EH (cell line): ENCODE measurements at places on chromosomes 5 and 9.

- no peak for DNase-seq
Measured at GRCh38 chr5:149170299-149170698, 29.0 kb downstream of the ABLIM3 start.

DNA sequence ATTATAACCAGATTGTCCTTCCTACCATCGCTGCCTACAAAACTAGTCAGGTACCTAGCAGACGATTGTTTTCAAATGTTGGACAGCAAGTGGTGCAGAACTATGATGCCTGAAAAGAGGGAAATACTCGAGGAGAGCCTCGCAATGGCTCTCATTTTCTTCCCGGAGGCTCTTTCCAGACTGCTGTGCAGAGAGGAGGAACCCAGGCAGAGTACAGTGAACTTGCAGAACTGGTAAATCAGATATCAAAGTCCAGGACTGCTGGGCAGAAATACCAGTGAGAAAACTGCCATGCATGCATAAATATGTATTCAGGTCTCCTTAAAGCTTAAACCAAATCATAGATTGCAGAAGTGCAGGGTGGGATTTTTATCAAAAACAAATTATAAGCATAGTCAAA is 26.4 kb upstream of the UGT3A1 start:
- DNase-seq: no peak

DNA sequence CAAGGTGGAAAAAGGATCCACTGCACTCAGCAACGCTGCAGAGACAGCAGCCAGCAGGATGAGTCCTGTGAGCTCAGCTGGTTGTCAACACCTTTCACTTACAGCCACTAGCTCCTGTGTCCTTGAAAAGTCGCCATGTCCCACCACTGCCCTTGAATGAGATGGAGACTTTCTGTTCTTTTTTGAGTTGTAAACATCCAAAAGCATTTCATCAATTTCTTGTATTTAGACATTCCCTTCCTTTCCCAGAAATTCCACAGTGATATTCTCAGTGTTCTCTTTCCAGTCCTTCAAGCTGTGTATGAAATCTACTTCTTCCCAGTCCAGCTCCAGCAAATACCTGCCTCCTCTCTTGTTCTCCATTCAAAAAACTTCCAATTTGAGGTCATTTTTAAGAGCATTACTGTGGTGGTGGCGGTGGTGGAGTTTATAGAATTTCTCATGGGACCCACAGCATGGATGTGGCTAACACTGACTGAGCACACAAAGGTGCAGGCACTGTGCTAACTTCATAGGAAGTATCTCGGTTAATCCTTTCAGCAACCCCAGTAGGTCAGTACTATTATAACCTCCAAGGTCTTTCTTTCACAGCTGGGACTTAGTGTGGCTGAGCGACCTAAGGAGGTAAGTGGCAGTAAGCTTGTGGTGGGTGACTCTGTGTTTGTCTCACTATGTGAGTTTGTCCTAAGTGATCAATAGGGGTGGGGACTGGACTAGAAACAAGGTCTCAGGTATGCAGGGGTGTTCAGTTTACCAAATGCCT is 15.0 kb upstream of the GPX3 start:
- peak; percentile 12 for DNase-seq

- DNase-seq: no peak
Measured at GRCh38 chr5:135122797-135123196, 88.8 kb upstream of the PITX1 start.

GRCh38 chr5:76642390-76643040 is 19.3 kb upstream of the F2RL2 start:
- peak; percentile 50 for DNase-seq

DNA sequence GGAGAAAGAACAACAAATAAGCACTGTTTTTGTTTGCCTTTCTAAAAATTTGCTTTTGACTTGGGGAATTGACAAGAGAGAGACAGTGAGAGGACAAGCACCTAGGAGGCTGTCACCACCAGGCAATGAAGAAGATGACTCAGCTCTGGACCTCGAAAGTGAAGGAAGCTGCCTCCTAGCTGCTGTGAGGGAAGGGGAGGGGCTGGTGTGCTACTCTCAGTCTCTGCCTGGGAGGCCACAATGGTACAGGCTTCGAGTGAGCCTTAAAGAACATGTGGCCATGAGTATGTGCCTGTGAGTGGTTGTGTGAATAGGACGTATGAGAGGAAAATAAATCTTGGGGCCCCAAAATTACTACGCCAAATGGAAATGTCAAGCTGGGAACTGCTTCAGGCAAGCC is 7.1 kb upstream of the PLK2 start:
- peak; percentile 73 for DNase-seq

DNA sequence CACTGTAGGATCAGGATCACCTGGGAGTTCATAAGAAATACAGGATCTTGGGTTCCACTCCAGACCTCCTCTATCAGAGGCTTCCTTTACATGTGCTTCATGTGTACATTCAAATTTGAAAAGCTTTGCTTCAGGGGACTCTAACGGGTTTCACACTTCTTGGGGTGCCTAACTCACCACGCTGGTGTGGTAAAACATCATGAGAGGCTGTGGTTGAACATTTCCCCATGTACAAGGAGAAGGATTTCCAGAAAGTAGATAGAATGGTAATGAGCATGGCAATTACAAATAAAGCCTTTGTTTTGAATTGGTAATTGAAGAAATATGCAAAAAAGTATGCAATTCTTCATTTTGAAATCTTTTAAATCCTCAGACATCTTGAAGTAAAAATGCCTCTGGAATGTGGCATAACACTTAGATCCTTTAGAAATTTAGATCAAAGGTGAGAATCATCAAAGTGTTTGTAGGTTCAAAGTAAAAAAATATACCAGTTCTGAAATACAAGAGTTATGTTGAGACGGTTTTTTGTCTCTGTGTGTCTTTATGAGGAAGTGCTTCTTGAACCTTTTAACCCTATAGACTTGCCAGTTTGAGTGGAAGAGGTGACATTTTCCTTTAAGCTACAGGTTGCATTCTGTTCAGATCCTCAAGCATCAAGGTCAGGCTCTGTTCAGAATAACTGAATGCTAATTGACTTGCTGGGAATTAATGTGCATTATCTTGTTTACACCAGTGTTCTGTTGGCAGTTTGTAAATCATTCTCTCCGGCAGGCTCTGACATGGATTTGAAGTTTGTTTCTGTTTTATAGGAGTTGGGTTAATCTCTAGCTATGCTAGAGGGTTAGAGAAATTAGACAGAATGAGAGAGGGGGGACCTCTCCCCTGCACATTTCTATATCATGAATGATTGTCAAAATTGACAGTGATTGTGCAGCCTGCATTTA is 415.3 kb downstream of the MAN2A1 start:
- DNase-seq: no peak

DNA sequence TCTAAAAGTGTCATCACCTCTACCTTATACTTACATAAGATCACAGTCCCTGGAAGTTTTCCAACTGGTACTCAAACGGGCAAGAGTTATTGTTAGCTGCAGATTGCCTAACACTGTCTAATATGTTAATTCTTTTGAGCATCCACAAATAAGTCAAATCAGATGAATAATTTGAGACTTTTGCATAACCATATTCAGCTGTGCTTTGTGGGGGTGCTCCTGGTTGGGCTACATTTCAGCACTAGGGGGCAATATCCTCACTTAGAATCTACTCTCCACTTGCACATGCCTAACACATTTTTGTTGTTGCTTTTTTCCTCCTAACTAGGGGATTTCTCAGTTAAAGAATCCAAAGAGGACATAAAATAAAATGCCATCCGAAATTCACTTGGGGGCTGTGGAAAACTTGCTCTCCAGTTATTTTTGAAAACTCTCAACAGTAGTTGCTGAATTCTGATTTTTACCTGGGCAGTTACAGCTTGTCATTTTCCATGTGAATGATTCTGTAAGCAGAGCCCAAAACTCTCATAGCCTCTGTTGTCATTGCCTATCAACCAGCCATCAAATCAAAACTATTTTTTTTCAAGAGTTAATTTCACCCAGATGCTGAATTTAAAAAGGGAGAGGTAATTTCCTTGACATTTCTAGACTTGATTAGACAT is 71.5 kb downstream of the TRIM36 start:
- peak; percentile 59 for DNase-seq

- no peak for DNase-seq
Measured at GRCh38 chr5:159620853-159621540, 290.7 kb upstream of the IL12B start.

DNA sequence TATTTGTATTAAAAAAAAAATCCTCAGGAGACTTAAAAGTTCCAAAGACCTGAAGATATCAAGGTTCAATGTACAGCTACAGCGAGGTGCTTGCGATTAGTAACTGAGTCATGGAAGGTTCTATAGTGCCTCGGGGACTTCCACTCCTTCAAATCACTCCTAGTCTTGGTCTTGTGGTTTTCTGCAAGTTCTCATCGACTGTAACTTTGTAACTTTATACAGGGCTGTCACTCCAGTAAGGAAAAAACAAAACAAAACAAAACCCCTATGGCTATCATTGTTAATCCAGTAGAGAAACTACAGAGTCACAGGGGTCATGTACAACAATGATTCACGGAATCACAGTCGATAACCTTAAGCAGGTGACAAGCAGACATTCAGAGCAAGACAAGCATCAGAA is 39.8 kb upstream of the SELENOP start:
- DNase-seq: no peak

- no peak for DNase-seq
Measured at GRCh38 chr9:112731971-112732370, 14.1 kb upstream of the INIP start.

GRCh38 chr5:134115806-134116175 is 1.3 kb downstream of the TCF7 start:
- no peak for DNase-seq

GRCh38 chr5:164289526-164289925 is 784.1 kb downstream of the MAT2B start:
- DNase-seq: no peak

GRCh38 chr5:144567421-144567780 is 396.7 kb downstream of the KCTD16 start:
- peak; percentile 77 for DNase-seq

DNA sequence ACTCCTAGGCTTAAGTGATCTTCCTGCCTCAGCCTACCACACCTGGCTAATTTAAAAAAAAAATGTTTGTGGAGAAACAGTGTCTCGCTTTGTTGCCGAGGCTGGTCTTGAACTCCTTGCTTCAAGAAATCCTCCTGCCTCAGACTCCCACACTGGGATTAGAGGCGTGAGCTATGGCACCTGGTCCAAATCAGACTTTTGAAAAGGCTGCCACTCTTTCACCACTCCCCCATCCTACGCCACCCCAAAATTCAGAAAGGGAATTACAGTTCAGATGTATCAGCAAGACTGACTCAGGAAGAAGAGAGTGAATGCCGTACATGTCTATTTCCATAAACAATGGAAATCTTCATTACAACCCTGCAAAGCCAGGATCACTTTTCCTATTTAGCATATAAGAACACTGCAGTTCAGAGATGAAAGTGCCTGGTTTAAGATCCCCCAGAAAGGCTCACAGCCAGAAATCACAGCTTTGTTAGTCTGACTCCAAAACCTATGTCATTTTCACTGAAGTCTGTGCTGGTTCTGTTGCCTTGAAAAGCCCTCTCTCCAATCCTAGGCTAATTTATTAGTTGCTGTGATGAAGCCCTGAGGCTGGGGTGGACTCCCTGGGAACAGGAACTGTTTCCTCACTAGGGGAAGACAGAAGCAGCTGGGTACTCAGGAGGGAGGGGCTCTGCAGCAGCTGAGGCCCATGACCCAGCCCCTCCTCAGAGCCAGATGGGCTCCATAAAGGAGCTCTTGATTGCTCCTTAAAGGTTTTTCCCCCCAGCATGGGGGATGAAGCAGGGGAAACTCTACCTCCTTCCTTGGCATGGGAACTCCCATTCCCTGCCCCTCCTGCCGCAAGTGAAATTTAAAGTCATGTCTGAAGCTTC is 3.1 kb downstream of the FBLL1 start:
- DNase-seq: no peak

- peak; percentile 81 for DNase-seq
Measured at GRCh38 chr9:70553707-70554673, 139.5 kb upstream of the KLF9 start.

DNA sequence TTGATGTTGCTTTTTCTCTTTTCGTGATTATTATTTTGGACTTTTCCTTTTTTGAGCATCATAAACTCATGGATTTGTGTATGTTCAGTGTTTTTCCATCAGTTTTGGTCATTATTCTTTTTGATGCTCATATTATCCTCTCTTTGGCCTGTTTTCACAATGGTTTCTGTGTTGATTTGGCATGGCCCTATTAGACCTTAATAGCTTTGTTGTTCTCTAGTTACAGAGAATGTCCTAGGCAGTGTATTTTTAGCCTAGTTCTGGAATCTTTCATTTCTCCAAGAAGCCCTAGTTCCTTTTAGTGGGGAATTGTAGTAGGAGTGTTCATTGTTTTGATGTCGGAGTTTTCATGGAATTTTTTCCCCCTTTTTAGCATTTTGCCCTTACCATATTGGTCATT is 41.3 kb upstream of the ROPN1L start:
- no peak for DNase-seq

GRCh38 chr5:157533011-157533481 is 42.5 kb downstream of the ADAM19 start:
- no peak for DNase-seq

DNA sequence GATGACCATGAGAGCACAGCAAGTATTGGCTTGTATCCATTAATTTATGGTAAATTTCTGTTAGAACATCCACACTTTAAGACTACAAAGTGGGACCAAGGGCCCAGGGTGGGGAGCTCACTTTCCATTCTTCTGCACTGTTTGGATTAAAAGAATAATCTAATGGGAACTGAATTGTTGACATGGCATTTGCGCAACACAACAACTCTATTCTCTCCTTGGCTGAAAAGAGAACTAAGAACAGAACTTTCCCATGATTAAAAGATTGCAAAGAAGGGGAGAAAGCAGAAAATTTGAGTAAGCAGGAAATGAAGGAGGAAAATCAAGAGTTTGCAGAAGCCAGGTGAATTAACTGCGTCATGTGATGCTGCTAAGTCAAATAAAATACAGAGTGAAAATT is 143.4 kb downstream of the HINT1 start:
- no peak for DNase-seq

- DNase-seq: no peak
Measured at GRCh38 chr9:108924466-108924865, 9.5 kb downstream of the ELP1 start.

GRCh38 chr9:127162864-127163365 is 40.5 kb upstream of the ANGPTL2 start:
- DNase-seq: peak; percentile 12

DNA sequence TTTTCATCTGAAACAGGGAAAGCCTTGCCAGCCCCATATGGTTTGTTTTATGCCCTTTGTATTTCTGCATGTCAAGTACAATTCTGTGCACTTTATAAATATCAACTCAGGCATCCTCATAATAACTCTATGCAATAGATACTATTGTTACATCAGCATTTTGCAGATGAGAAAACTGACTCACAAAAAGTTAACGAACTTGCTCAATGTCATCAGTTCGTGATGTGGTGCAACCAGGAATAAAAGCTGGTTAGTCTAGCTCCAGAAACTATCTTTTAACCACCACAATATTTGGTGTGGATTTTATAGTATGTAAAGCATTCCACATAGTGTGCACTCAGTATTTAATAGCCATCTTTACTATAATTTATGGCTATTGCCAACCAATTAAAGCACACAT is 134.9 kb downstream of the MRPS30 start:
- DNase-seq: peak; percentile 0

GRCh38 chr9:121634329-121635261 is 16.8 kb upstream of the DAB2IP start:
- DNase-seq: peak; percentile 41
